H54 (cell line): ENCODE measurements at places on chromosomes 11 and 22.

GRCh38 chr11:65584106-65584505 lies 8.3 kb downstream of the EHBP1L1 start:
- no peak for DNase-seq

DNA sequence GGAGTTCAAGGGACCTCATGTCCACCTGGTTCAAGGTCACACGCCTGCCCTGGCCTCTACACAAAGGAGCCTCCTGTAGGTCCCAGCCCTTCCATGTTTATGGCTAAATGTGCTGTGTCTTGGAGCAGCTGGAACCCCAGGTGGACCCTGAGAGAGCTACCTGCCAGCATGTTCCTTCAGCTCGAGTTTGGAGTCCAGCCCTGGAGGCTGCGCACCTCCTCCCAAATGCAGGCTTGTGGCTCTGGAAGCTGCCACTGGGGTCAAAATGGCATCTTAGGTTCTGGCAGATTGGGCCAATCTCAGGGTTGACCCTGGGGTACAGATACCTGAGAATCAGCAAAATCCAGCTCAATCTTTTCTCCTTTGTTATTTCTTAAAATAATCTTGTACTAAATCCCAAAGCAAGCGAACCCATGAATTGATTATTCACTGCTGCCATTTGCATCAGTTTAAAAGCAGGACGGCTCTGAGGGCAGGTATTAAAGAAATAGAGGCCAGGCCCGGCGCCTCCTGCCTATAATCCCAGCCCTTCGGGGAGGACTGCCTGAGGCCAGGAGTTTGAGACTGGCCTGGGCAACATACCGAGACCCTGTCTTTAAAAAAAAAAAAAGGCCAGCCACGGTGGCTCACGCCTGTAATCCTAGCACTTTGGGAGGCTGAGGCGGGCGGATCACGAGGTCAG lies 2.9 kb downstream of the TNFRSF13C start:
- no peak for DNase-seq

GRCh38 chr11:98289617-98290263 lies 731.0 kb upstream of the CNTN5 start:
- no peak for DNase-seq

DNA sequence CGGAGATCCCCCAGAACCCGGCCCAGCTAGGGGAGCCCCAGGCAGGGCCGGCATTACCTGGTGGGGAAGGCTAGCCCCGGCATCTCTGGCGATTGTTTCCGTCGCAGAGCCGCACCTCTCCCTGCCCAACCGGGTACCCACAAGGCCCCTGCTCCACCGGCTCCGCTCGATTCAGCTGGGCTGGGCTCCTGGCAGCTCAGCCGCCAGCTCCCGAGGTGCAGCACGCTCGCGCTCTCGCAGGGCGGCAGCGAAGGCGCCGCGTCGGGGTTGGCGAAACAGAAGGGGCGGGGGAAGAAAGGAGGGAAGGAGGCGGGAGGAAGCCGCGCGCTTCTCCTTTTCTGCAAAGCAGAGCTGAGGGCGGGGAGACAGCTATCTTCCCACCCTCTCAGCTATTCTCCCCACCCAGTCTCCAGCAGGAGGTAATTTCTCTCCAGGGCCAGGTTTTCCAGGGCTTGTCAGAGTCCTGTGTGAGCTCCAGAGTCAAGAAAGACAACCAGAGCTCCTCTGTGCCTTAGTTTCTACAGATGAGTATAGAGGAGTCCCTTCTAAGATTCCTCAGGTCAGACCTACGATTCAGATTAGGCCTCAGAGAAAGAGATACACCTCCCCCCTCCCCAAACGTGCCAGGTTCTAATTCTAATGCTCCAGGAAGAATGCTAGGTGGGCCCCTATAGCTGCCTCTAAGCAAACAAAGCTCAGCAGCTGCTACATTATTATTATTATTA lies 62.0 kb downstream of the PAK1 start:
- DNase-seq, result peak; percentile 80

GRCh38 chr11:118915941-118916841 lies 9.5 kb downstream of the BCL9L start:
- DNase-seq, result no peak

GRCh38 chr11:60867871-60868681 lies 734 bp downstream of the ZP1 start:
- DNase-seq, result no peak

- DNase-seq, result no peak
These were observed 50.0 kb downstream of the PIK3C2A start for GRCh38 chr11:17157761-17158160.

DNA sequence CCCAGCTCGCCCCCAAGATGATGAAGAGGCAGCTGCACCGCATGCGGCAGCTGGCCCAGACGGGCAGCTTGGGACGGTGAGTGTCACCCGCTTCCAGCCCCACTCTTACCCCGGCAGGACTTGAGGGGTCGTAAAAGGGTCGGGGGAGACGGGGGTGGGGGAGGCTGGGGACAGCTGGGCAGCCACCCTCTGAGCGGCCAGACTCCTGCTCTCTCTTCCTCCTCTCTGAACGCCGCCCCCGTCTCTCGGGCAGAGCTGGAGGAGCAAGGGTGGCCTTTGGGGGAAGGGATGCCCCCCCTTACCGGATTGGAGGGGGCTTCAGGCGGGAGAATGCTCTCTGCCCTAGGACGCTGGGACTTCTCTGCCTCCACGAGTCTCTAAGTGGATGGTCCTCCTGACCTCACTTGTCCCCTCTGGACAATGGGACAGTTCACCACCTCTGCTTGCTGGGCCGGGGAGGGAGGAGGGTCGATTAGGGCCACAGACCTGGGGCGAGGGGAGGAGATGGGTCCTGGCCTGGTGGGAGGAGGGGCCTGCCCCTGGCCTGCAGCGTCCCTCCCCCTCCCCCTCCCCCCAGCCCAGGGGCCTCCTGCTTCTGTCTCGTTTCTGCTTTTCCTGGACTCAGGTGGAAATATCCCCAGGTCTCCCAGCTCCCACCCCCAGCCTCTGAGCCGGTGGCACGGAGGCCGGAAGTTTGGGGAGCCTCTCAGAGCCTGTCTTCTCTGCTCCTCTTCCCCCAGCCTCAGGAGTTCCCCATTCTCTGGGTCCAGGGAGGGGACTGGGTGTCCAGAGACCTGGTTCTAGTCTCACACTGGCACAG lies 512 bp downstream of the SH3BP1 start:
- no peak for DNase-seq

DNA sequence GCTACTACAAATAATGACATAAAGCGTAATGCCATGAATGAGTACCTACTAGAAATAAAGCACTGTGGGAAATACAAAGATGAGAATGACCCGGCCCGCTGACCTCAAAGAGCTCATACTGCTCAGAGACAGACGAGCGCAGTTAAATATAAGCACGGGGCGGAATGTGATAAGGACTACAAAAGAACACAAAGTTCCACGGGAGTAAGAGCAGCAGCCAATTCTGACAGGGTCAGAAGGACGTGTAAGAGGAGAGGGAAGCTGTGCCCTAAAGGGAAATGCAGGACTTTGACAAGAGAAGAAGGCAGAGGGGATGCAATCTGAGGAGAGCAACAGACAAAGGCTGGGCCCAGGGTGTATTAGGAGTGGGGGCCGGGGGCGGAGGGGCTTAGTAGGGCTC lies 314.6 kb downstream of the LARGE1 start:
- DNase-seq, result no peak

GRCh38 chr11:112566124-112566523 lies 305.5 kb upstream of the PLET1 start:
- DNase-seq, result no peak

GRCh38 chr11:19472679-19473078 lies 231.9 kb upstream of the E2F8 start:
- no peak for DNase-seq

DNA sequence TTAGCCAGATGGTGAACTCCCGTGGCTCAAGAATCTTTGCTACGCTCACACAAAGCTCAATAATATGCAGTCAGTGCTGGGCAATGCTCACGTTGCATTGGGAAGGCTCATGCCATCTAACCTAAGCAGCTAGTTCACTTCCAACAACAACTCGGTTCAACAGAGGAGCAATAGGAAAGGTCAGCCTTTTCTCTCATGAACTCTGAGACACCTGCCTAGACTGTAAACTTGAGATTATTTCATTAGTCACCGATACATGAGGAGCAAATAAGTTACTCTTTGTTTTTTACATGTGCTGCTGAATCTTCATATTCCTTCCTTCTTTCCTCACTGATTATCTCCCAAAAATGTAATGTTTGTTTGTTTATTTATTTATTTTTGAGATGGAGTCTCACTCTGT lies 9.0 kb downstream of the SLC5A4 start:
- DNase-seq, result no peak

DNA sequence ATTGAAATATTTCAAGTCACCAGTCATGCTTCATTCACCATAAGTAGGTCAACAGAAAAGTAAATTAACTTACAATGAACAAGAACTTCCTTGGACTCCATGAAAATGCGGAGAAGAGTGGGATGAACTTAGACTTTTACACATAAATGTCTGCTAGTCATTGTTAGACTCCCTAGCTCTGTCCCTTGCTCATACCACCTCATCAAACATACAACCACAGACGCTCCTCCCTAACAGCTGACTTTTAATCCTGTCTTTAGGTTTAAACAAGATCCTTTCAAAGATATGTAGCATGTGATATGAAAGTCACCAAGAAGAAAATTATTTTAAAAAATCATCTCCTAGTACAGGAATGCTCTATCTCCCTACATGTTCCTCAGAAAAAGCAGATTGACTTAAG lies 248.1 kb downstream of the DLG2 start:
- DNase-seq, result no peak

GRCh38 chr11:40328890-40329614 lies 1130.4 kb downstream of the LRRC4C start:
- DNase-seq, result peak; percentile 52

- DNase-seq, result no peak
These were observed 236.7 kb upstream of the CCDC90B start for GRCh38 chr11:83522911-83523310.

- DNase-seq, result no peak
These were observed 57.0 kb upstream of the ADORA2A start for GRCh38 chr22:24370401-24370800.

DNA sequence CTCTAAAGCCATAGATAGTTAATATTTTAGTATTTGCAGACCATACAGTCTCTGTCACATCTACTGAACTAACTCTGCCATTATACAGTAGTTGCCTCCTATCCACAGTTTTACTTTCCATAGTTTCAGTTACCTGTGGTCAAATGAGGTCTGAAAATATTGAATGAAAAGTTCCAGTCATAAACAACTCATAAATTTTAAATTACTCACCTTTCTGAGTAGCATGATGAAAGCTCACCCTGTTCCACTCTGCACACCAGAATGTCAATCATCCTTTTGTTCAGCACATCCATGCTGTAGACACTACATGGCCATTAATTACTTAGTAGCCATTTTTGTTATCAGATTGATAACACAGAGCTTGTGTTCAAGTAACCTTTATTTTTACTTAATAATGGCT lies 51.7 kb upstream of the ME3 start:
- DNase-seq, result no peak

DNA sequence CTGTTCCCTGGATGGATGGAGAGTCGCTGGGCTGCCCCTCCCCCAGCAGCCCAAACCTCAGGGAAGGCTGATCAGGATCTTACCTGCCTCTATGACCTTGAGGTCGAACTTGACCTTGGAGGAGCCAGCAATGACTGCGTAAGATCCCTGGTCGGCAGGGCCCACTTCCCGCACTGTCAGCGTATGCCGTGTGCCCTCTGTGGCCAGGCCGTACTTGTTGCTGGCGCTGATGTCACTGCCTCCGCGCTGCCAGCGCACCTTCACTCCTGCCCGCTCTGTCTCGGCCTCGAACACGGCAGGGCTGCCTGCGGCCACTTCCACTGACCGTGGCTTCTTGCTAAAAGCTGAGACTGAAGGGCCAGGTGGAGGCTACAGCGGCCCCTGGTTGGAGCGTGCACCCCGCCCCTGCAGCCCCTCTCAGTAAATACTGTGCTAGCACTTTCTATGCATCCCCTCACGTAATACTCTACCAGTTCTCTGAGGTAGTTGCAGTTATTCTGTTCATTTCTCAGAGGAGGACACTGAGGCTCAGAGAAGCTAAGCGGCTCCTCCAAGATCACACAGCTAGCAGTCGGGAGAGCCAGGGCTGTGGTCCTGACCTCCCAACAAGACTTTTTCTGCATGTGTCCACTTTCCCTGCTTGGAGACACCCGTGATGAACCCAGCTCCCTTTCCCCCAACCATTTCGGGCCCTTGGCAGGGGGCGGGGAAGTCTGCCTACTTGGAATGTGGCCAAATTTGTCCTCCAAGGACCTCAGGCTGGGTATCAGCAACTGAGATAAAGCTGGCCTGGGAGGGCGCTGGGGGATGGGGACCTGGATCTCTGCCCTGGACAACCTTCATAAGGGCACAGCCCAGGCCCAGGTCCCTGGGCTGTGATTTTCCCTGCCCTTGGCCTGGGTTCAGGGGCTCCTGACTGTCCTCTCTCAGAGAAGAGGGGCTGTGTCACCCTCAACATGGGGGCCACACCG lies 1.1 kb downstream of the MYBPC3 start:
- no peak for DNase-seq

- DNase-seq, result no peak
These were observed 32.1 kb downstream of the ARHGEF17 start for GRCh38 chr11:73340164-73340563.

DNA sequence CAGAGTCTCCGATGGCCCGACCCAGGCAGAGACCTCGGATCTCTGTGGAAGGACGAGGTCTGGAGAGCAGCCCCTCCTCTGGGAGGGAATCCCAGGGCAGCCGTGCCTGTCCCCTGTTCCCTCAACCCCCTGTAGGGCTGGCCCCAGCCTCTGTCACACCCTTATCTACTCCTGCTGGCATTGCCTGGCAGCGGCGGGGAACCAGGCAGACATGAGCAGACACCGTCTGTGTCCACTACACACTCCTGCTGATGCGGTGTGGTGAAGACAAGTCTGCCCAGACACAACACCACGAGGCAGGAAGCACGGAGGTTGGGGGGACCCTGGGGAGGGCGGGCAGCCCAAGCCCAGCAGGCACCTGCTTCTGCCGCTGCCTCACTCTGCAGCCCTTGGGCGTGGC lies 52.5 kb upstream of the A4GALT start:
- no peak for DNase-seq

GRCh38 chr22:36971341-36972125 lies 47.7 kb downstream of the TST start:
- DNase-seq, result no peak

DNA sequence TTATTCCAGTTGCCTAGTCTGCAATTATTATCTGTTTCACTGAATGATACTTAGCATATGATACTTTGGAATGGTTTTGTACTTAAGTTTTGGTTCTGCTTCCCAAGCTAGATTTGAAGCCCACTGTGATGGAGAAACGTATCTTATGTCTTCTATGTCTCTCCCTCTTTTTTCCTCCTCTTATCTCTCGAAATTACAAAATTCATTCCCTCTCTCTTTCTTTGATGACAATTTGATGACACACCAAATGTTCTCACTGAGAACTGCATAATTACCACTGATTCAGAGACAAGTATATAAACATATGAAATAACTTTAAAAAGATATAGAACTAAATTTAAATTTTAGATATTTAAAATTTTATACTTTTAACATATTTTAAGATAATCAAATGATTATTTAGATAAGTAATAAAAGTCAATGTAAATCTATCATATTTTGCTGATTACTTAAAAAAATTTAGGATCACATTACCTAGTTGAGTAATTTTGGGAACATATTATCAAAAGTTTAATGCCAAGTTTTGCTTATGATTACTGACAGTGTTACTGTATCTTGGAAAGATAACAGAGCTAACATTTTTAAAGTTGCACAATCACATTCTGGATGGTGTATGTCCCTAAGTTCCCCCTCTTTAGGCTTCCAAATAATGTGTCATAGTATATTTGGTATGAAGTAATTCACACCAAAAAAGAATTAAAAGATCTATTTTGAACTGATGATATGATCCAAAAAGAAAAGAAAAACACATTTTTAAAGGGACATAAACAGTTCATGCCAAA lies 255.3 kb downstream of the SBF2 start:
- no peak for DNase-seq

GRCh38 chr11:26835611-26836010 lies 113.8 kb upstream of the SLC5A12 start:
- no peak for DNase-seq

- DNase-seq, result no peak
These were observed 40.7 kb upstream of the SPATA19 start for GRCh38 chr11:133886029-133886428.
